ENCODE measurements at places on chromosomes 13 and 19.

DNA sequence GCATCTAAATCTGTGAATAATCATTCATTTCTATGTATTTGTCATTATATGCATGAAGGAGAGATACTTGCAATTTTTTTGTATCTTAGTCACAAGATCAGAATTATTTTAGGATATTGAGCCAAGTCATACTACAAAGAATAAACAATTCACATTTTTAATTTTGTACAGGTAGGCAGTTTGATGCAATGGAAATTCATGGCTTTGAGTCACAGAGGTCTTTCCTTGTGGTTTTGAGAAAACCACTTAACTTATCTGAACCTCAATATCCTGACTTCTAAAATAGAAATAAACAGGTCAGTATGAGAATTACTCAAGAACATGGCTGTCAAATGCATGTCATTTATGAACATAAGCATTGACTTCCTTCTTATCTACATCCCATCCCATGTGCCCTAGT is 221.4 kb upstream of the SLC10A2 start:
- no peak for DNase-seq

DNA sequence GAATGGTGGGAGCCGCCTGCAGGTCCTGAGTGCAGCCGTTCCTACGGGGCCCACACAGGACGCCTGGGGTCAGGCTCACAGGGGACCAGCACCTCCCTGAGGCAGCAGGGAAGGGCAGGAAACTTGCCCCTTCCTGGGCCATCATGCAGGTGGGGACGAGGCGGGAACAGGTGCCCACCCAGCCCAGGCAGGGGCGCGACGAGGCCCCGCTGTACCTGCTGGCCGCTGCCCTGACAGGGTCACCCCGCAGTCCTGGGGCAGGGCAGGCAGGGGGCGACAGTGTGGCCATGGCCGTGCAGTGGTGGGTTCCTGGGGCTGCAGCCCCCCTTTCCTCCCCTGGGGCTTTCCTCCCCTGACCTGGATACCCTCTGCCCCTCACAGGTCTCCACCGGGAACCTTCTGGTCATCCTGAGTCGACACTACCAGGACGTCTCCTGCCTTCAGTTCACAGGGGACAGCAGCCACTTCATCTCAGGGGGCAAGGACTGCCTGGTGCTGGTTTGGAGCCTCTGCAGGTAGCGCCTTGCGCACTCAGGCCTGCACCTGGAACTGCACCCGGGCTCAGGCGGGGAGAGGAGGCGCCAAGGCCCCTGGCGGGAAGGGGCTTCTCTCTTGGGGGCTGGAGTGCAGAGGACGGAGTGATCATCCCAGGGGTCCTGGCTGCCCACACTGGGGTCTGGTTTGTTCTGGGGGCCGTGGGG is 5.4 kb downstream of the WDR18 start:
- no peak for DNase-seq

GRCh38 chr13:83298617-83299016 is 583.7 kb downstream of the SLITRK1 start:
- DNase-seq, result no peak

GRCh38 chr13:105240371-105240770 is 1295.1 kb downstream of the EFNB2 start:
- DNase-seq, result no peak

GRCh38 chr13:59542303-59542702 is 621.4 kb downstream of the DIAPH3 start:
- DNase-seq, result peak; percentile 39

DNA sequence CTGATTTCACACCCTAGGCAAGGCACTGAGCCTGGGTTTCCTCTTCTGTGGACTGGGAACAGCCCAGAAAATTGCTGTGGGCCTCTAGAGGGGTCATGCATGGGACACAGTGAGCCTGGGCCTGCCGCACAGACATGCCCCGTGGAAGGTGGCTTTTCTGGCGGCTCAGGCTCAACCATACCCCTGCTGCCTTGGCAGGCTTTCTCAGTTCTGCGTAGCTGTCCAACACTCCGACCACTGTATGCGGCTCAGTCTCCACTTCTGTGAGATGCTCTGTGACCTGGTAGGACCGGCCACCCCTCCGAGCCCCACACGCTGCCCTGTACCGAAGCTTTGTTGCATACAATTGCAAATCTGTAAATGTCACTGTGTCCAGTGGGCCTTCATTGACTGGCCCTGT is 126.3 kb downstream of the UQCRFS1 start:
- no peak for DNase-seq

DNA sequence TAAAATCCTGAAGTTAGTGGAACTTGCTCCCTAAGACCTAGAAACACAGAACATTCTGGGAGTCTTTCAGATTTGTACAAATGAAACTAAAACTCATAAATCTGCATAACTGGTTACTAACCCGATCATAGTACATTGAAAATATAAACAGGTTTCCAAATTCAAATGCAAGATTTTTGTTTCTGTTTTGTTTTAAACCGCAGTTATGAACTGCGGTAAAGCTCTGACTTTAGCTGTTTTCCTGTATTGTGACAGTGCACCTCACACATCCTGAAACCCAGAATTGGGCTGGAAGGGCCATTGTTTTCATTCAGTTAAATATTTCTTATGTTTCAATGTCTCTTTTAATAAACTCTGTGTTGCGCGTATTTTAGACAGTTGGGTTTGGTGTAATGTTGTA is 204.7 kb downstream of the SHISA2 start:
- no peak for DNase-seq

DNA sequence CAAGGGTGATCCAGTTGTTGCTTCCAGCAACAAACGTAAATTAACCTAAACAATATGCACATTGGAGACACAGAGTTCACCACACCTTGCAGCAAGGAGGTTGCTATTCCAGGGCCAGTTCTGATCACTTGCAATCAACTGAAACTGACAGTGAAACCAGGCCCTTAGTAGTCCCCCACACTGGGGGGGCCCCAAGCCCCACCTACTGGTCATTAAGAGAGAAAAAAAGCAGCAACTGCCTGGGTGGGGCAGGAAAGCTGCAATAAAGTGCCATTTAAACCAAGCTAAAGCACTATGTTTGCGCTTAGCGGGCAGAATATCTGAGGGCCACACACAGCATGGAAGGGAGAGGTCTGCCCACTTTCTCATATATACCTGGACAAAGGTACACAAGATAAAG is 51.5 kb downstream of the ATP7B start:
- DNase-seq, result no peak

- peak; percentile 38 for DNase-seq
Observed at GRCh38 chr13:75186379-75186778, 295.6 kb downstream of the TBC1D4 start.

GRCh38 chr19:54470991-54471782 is 1.9 kb downstream of the CDC42EP5 start:
- DNase-seq, result peak; percentile 79

Measured in muscle of leg (tissue), 16 donors.